Lower lobe of right lung (tissue), 2 donors: ENCODE measurements at places on chromosomes 11 and 22. TPM values are rescaled to one million over a fixed set of nuclear protein-coding genes. Genes with fewer than 3 reads are reported as not detected.

- DNase-seq, result peak; percentile 96
Observed at GRCh38 chr11:108467091-108467823, at the start of gene C11orf65. C11orf65 (minus strand) TSS chr11:108467529; CDS start chr11:108461559, 5,970 bp downstream.

Gene SHISAL1
- 0.32 TPM for total RNA-seq

DNA sequence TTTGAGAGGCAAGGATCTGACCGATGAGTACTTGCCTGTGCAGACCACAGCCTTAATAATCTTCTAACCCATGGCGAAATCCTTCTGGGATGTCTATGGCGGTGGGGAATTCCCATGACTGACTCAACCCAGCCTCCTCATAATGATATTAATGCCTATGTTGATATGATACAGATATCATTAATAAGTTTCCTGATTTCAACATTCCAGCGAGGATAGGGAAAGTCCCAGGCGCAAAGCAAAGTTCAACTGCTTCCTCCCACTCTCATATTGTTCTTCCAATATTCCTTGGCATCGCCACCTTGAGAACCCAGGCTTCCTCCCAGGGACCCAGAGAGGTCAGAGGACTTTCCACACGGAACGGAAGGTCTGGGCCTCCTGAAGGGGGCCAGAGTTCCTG lies 110.3 kb upstream of the TMEM45B start:
- no peak for DNase-seq

DNA sequence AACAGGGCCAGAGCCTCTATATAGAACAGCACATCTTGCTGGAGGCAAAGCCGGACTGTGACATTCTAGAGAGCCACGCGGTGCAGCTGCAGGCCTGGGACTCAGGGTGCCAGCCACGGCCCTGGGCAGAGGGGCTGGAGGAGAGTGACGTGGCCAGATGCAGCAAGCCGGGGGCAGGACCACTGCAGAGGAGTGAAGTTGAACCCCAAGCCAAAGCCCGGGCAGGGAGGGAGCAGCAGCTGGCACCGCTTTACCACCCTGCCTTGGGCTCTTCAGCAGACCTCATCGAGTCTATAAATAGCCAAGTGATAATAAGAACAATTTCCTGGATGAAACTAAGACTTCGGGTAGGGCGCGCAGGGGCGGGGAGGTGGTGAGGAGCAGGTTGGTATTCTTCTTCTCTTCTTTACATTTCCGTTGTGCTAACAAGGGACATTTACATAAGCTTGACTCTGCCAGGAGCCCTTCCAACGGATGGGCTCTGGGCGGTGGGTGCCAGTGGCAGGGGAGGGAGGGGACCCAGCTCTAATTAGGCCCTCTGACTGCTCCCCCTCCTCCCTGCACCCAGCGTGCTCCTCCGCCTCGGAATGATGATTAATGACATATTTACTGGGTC lies 110.2 kb downstream of the ST3GAL4 start:
- no peak for DNase-seq

- no peak for DNase-seq
Observed at GRCh38 chr11:76678321-76678720, 7.8 kb upstream of the LRRC32 start.

- DNase-seq, result peak; percentile 83
Observed at GRCh38 chr11:64122411-64123410, 43.2 kb downstream of the MACROD1 start.

DNA sequence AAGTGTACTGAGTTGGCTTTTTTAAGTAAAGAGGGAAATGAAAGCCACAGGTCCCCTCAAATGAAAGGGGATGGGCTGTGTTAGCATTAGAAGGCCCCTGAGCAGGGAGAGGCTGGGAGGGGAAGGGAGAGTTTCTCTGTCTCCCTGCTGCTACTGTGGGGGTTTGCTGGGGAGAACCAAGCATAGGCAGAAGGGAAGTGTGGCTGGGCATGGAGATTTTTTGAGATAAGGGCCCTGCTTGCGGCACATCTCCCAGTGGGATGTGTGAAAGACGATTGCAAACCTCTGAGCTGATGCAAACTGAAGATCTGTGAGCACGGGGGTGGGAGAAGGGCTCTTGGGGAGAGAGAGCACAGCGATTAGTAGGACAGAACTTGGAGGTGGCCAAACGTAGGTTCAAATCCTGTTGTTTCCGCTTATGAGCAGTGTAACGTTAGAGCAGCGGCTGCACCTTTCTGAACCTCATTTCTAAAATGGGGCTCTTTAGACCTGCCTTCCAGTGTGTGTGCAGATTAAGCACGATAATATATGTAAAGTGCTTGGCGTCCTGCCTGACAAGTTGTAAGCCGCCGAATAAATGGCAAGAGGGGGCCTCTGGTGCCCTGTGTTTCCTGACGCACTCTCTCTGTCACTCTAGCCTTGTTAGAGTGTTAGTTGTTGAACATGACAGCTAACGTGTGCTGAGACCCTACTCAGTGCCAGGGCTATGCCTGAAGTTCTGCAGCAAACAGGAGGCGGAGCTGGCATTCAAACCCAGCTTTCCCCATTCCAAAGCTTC lies 122.3 kb downstream of the GRIK4 start:
- no peak for DNase-seq

DNA sequence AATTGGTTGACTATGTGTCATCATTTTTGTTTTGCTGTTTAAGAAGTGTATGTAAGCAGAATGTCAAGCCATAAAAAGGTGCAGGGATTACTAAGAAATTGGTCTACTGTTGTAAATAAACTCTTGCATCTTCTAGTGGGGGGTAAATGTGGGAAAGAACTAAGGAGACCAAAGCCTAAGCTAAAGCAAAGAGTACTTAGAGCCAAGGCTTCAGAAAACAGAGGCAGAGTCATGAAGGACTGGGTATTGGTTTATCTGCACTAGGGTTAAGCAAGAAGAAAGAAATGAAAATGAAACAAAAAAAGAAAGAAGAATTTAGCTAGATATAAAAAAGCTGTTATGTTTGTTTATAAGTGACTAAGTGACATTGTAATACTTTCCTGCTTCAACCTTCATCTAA lies 628.1 kb downstream of the METTL15 start:
- no peak for DNase-seq

GRCh38 chr11:113001709-113002108 lies 40.5 kb downstream of the NCAM1 start:
- DNase-seq, result no peak

DNA sequence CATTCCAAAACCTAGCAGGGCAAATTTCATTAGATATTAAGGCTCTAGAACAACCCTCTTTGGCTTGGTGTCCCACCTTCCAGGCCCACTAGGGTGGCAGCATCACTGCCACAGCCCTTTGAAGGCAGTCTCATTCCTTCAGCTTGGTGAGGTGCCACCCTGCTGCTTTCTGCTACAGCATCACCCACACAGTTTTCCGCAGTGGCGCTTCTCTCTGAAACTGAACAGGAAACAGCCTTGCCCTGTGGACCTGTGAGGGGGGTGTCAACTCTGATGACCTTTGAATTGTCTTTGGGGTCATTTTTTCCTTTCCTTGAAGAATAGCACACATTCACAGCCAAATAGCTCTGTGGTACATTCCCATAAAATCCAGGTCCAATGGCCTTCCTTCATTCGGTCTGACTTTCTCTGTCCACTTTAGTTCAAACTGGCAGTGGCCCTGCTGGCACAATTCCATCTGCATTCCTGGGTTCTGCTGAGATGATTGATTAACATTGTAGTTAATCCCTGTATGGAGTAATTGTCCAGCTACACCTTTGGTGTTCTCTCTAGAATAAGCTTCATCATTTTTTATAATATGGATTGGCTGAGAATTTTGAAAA lies 251.9 kb upstream of the FAT3 start:
- DNase-seq, result no peak

DNA sequence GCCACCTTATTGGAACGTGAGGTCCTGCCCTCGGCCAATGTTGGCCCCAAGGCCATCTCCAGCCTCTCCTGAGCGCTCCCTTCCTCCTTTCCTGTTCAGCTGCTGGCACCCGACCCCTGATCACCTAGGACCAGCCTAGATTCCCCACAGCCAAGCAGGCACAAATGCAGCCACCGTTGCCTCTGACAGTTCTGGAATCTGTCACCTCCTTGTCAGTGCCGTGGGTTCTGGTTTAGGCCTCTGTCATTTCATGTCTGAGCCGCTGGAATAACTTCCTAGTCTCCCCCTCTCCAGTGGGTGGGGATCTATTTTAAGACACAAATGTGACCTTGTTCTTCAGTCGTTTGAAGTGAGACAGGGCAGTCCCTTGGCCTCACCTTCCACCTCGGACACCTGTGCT lies 29.7 kb downstream of the FADS3 start:
- no peak for DNase-seq

DNA sequence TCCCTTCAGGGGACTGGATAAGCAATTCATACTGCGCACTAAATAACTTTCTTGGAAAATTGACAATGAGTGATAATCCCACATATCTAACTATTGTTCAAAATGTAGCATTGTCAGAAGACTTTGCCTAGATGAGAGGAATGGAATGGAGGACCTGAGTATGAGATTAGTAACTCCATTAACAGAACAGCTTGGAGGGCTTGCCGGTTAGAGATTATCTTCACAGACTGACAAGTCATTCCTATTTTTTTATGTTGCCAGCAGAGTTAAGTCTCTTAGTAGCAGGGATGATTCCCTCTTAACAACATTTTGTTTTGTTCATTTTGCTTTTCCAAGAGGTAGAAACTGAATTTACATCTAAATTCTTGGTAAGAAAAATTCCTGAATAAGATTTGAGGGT lies 7.1 kb upstream of the BACE1-AS start:
- no peak for DNase-seq

DNA sequence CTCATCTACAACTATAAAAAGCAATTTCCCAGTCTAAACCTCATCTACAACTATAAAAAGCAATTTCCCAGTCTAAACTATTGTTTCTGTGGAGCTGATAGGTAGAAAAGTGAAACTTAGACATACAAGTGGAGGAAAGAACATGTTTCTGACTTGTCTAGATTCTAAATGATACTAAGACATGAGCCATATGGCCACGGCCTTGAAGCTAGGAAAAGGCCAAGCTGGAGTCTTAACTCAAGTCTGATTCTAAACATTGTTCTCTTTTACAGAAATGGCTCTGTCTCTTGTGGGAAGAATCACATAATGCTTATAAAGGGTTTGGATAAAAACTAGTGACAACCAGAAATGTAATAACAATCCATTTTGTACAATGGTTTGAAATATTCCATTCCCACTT lies 43.8 kb upstream of the LARGE1 start:
- no peak for DNase-seq

- DNase-seq, result no peak
Observed at GRCh38 chr11:36193721-36194120, 95.5 kb downstream of the COMMD9 start.

DNA sequence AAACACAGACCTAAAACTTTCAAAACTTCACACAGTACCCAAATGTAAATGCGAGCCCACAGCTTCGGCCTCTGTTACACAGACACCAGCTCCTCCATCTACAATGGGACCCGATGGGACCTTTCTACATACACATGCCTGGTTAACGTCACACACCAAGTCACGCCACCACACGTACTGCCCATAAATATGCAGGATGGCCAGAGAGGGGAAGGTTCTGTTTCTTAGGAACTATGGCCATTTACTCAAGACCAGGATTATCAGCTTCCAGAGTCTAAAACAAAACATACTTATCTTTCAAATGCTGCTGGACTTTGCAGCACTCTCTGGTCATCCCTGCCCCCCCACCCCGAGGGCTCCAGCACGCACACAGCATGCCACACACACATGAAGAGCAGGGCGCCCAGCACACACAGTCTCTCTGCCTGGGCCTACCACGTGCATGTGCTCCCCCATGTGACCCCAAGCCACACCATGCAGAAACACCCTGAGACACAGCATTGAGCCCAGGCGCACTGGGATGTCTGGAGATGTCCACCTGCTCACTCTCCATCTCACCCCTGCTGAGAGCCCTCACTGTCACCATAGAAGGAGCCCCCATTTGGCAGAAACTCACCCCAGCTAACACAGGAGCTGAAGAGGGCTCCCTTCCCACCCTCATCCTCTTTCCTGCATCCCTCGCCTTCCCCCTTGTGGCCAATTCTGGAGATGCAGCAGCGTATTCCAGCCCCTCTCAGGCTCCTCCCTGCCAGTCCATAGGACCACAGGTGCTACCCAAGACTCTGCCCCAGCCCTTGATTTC lies 61.8 kb downstream of the SLC22A12 start:
- peak; percentile 67 for DNase-seq

Gene OR8D1
- total RNA-seq, result not detected

Gene OR10A4
- not detected for total RNA-seq

DNA sequence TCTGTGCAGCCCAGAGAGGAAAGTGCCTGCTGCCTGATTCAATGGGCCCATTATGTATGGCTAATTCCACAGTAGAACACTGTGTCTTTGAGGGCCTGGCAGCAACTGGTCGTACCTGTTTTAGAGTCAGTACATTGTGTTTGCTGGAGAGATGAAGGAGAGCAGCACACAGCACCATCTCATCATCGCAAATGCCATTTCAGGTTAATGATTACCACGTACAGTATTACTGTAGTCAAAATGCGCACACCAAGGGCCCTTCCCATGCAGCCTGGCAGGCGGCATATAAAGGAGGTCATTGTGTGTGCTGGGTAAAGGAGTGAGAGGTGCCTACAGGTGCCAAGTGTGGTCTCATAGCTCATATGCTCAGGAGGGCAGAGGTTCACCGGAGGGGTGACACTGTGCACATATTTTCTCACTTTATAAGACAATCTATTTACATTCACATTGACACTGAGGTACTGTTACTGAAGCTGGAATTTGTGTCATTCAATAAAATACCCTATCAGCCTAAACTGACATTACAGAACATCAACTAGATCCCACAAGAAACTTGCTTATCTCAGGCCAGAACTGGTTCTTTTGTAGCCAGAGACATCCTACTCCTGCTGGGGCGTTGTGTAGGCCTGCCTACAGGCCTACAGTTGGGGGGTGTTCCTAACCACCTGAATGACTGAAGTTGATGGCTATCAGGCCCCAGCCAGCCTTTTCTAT lies 90.4 kb downstream of the APIP start:
- DNase-seq, result peak; percentile 57

GRCh38 chr11:96279018-96279895 lies 63.7 kb downstream of the MAML2 start:
- no peak for DNase-seq

Gene RDX
- total RNA-seq, result 152 TPM

Gene TRIM29
- 8.3 TPM for total RNA-seq

DNA sequence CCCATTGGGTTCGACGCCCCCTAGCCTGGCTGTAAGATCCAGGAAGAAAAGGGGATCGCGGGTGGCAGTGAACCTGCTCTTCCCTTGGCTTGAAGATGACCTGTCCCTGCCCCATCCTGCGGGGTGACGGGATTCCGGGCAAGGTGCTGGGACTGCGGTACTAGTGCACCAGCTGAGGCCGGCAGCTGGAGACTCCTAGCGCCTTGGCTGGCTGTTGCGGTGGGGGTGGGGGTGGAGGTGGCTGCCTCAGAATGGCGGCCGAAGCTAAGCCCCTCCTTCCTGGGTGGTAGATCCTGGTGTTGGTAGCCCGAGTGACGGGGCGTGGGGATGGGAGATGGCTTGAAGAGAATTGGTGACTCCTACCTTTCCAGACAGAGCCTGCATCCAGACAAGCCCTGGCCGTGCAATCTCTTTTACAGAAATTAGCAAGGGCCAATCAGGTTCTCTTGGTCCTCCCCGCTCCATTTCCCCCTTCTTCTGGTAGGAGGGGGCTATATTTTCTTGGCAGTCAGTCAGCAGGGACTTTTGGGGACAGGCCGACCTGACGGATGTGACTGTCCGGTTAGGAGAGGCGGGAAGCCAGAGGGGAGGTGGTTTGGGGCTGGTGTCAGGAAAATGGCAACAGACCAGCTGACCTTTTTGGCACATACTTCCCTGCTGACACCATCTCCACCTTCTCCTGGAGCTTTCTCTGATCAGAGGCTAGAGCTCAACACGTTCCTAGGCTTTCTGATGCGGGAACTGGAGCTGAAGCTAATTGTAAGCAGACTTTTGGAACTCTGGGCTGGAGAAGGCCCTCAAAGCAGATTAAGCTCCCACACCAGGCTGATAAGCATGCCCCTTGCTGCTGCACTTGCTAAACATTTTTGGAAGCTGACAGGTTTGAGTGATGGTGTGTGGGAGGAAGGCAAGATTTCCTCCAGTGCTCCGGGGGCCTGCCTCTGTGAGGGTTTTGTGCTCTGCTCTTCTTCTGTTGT lies 2.0 kb downstream of the NAV2 start:
- peak; percentile 51 for DNase-seq
